ENCODE measurements at places on chromosomes 2 and 18. TPM values are rescaled to one million over a fixed set of nuclear protein-coding genes. Genes with fewer than 3 reads are reported as not detected.

GRCh38 chr2:175559613-175560012 is 378.1 kb upstream of the ATP5MC3 start:
- DNase-seq, result no peak

- no peak for DNase-seq
Observed at GRCh38 chr2:238456970-238457926, 30.5 kb downstream of the ASB1 start.

DNA sequence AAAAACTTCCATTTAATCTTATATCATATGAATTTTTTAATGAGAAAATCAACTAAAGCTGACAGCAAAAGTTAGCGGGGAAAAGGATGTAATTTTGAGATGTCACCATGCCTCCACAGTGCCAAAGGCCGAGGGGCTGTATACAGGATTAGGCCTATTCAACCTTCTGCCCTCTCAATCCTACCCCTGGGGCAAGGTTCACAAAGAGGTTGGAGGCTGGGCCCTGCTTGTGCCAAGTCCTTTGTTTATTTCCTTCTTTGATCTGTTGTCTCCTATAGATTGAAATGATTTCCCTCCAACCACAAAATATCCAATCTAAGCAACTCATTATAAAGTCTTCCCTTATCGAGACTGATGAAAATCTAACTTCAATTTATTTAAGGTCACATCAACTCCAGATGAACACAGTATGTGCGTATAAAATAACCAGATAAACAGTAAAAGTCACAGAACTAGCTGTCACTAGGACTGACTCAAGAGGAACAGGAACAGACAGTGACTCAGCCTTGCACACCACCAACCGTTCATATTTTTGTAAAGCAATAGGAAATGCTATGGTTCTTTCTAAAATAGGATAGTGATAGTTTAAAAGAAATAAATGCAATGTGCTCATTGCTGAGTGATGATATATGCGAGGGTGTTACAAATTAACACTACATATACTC is 95.8 kb downstream of the SLC25A12 start:
- peak; percentile 12 for DNase-seq

The USP40 gene
- total RNA-seq, result 21.5 TPM

- DNase-seq, result no peak
Observed at GRCh38 chr2:182445391-182445965, 18.6 kb upstream of the PDE1A start.

- no peak for DNase-seq
Observed at GRCh38 chr2:133624551-133624950, 56.3 kb upstream of the NCKAP5 start.

GRCh38 chr2:98438190-98439133 is 6.2 kb upstream of the INPP4A start:
- DNase-seq, result no peak

The GCA gene
- total RNA-seq, result 30.5 TPM

The INO80C gene
- total RNA-seq, result 25.3 TPM

- DNase-seq, result no peak
Observed at GRCh38 chr2:140596447-140596846, 1534.4 kb downstream of the LRP1B start.

GRCh38 chr18:45930963-45931362 is 36.2 kb downstream of the EPG5 start:
- DNase-seq, result no peak

Data from activated CD4-positive, alpha-beta memory T cell treated with anti-CD3 and anti-CD28 coated beads for 36 hours (primary cell).